ENCODE measurements at places on chromosomes 16 and 17.
A peak's percentile ranks its signal among the peaks of the same experiment; 100 is the strongest.

DNA sequence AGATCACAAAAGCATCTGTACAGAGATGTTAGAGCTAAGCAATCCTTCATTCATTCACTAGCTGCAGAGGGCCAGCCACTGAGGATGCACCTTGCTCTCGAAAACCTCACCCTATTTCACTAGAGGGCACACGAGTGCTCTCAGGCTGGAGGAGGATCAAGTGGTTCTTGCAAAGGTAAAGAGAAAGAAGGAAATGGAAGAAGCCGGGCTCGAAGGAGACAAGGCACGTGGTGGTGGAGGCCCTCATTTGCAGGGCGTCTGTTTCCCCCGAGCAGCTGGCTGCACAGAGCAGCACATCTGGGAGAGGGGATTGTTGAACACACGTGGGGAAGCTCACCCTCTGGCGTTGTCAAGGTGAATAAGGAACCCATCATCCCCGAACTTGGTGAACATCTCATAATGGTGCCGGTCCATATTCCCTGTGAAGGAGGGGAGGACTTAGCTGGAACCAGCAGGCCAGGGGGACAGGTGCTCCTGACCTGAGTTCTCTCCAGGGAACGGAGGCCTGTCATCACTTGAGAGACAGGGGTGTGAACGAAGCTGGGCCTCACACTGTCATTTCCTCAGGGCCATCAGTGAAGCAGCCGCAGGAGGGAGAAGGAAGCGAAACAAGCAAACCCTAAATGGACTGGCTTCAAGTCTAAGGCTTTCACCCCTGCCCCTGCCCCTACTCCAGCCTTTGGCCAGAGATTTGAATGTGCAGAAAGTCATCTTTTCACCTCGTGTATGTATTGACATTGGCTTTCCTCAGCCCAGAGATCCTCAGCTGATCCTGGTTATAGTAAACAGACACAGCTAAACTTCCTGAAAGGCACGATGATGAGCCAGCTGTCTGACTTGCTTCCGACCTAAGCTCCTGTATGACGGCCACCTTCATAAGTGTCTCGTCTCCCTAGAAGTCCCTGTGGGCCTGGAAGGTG is 27.6 kb downstream of the PRKAR1A start:
- no peak for DNase-seq

GRCh38 chr17:79043931-79044320 is 20.0 kb downstream of the C1QTNF1 start:
- DNase-seq: no peak

GRCh38 chr17:80773243-80773991 is 218.2 kb upstream of the CHMP6 start:
- DNase-seq: peak; percentile 65

GRCh38 chr16:23330583-23331249 is 28.6 kb downstream of the SCNN1B start:
- no peak for DNase-seq

- no peak for DNase-seq
Measured at GRCh38 chr17:9520649-9521048, 55.0 kb downstream of the STX8 start.

DNA sequence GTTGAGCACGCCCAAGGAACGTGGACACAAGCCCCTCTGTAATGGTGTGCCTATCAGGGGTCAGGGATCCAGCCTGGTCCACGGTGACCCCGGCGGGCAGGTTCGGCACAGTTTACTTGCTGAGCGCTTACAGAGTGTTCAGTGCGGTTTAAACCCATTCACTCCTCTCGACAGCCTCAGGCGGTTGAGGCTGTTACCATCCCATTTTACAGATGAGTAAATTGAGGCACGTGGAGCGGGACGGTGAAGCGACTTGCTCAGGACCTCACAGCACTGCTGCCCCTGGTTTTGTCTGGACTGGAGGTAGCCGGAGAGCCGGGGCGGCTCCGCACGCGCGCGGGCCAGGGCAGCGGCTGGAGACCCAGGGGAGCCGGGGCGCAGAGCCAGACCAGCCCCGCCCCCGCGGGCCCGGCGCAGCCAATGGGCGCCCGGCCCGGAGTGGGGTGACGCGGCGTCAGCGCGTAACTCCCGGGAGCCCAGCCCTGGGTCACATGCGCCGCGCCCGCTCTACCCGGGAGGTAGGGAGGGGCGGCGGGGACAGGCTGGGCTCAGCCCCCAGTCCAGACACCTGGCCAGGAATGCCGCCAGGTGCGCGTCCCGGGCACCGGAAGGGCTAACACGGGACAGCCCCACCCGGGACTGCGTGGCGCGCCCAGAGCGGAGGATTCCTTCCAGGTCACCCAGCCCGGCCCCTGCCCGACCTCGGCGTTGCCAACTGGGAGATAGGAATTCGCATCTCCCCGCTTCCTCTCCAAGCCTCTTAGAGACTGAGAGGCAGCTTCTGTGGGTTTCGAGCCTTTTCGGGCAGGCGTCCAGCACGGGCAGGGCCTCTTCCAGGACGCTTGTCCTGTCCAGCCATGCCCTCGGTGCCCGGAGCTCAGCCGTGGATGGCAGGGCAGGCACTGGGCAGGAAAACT is 3.3 kb upstream of the SREBF1 start:
- peak; percentile 97 for DNase-seq

GRCh38 chr16:164827-165538 is 795 bp upstream of the HBM start:
- no peak for DNase-seq

GRCh38 chr17:61131585-61131984 is 268.1 kb upstream of the TBX2 start:
- DNase-seq: no peak

GRCh38 chr17:65283704-65284103 is 146.5 kb downstream of the RGS9 start:
- no peak for DNase-seq

DNA sequence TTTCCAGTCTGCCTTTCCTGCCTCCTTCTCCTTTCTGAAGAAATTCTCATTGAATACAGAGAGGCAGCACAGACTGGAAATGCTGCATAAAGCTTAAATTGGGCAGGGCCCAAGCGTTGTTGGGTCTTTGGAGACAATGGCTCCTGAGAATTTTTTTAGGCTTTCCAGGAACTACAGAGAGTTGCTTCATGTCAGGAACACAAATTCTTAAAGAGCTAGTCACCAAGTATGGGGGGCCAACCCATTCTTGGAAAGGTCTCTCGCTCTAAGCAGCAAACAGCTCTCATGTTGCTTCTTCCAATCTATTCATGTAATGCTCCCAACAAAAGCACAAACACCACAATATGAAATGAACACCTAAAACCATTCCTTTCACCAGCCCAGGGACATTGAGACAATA is 6.9 kb downstream of the HNF1B start:
- DNase-seq: no peak

- DNase-seq: no peak
Measured at GRCh38 chr16:72751076-72751475, 296.9 kb downstream of the ZFHX3 start.

GRCh38 chr16:58500430-58501241 is 693 bp downstream of the NDRG4 start:
- DNase-seq: no peak

DNA sequence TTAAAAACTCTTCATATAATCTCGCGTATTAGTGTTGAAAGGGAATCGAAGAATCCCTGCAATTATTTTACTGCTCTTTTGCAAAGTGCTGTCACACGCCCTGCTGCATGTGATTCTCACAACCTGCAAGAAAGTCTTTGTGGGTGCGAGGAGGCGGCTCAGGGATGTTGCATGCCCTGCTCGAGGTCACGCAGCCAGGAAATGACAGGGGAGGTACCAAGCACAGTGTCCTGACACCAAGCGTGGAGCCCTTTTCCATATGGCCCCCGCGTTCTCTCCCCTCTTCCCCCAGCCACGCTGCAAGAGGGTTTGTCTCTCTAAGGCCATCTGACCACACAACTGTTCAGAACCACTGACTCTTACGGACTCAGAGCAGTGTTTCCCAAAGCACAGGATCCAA is 37.6 kb downstream of the OR3A1 start:
- DNase-seq: no peak

DNA sequence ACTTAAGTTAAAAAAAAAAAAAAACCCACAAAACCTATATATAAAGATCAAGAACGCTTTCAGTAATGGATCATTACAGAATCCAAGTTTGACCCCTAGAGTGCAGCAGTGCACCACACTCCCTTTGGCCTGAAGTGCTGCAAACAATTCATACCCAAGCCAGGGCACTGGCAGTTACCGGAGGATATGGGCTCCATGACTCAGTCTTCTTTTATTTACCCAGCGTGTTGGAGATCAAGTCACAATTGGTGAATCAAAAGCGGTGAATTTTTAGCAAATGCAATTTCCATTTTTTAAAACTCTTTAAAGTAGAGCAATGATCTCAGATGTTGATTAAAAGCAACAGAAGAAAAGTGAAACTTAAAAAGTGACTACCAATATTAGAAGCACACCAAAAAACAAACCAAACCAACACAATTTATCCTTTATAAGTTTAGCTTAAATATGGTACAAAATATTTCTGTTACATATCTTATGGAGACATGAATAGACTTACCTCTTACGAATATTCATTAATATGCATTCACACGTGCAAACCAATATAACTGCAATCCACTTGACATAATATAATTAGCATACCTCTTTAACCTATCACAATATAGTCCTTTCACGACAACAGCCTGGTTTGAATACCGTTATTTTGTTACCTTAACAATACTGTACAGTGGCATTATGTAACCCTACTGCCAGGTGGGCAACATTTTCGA is 46.3 kb downstream of the ZNF652 start:
- DNase-seq: peak; percentile 86

GRCh38 chr17:14044702-14045101 is 24.6 kb upstream of the COX10 start:
- no peak for DNase-seq

- DNase-seq: no peak
Measured at GRCh38 chr17:77143306-77143705, 2.5 kb downstream of the SEC14L1 start.

GRCh38 chr16:56041556-56042140 is 149.6 kb upstream of the GNAO1 start:
- peak; percentile 6 for DNase-seq

DNA sequence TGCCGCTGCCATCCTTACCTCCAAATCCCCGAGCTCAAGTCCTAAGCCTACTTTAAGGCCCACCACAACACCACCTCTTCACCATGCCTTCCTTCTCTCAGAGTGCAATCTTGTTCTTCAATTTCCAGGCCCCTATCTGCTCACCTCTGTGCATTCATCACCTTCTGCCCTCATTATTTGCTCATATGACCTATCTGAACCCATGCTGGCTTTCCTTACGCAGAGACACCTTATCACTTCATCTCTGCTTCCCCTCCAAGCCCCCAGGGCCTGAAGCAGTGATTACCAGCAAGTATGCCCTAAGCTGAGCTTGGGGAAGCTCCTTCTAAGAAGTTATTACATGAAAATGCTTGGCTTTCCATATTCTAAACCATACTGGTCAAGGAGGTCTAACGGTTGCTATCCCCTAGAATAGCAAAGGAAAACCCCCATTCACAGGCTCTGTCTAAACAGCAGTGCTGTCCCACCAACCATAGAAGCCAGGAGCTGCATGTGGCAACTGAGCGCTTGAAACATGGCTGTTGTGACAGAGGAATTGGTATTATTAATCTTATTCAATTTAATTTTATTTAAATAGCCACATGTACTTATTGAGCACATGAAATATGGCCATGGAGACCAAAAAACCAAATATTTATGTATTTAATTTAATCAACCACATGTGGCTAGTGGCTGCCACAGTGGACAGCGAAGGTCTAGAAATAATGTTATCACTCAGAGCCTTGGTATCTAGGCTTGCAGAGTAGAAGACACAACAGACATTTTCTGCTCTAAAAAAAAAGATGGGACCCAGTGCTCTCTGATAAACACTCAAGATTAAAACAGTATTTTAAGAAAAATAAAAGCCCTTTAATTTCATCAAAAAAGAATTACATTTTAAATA is 13.9 kb downstream of the USP7 start:
- DNase-seq: no peak

- DNase-seq: peak; percentile 32
Measured at GRCh38 chr16:83233153-83233552, 574.6 kb upstream of the HSBP1 start.

DNA sequence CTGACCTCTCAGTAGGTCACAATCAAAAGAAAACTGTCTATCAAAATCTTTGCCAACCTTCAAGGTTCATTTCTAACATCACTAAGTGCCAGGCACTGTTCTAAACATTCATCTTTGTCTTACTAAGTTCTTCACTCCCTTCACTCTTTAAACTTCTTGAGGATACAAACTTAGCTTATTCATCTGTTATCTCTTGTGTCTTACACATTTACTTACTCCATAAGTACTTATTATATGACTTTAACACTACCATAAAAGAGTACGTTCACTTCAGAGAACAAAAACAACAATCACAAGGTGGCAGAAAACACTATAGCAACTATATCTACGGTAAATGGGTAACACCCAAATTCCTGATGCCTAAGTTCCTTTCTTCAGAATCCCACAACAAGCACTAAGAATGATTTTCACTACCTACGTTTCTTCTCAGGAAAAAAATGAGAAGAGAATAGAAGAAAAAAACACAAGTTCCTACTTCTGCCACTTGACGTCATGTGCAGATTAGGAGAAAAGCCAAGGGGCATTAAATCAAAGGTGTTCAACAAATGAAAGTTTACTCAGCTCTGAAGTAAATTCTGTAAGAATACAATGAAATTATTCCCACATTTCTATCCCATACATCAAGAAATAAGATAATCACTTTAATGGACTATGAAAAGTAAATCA is 29.2 kb downstream of the KANSL1 start:
- DNase-seq: no peak

GRCh38 chr16:20799599-20799998 is 6.7 kb downstream of the ERI2 start:
- DNase-seq: no peak

DNA sequence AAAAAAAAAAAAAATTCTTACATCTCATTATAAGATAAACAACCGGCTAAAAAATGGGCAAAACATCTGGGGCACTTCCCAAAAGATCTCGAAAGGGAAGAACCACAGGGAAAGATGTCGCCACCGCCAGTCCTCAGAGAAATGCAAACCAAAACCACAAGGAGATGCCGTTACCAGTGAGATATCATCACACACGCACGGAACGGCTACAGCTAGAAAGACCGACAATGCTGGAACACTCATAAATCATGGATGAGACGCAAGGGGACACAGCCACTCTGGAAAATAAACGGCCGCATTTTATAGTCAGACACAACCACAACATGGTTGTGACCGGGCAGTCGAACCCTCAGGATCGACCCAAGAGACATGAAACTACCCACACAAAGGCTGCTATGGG is 24.5 kb downstream of the WDR45B start:
- DNase-seq: no peak

DNA sequence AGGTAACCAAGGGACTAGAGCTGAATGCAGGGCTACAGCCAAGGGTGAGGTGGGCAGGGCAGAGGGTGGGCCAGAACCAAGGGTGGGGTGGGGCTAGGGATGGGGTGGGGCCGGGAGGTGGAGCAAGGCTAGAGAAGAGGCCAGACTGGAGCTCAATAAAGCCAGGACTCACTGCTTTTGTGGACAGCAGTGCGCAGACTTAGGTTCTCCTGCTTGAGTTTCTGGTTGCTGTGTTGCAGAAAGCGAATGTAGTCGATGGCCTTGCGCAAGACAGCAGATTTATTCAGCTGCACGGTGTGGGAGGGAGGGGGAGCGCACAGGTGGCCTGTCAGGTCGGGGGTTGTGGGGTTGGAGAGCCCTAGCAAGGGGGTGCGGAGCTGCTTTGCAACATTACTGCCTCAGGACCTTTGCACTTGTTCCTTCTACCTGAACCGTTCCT is 18.7 kb downstream of the SREBF1 start:
- no peak for DNase-seq

Measured in hepatic stellate cell (primary cell).